ENCODE measurements at places on chromosomes 7 and 10.

- DNase-seq = no peak
Observed at GRCh38 chr10:122233857-122234348, 37.2 kb upstream of the BTBD16 start.

GRCh38 chr7:17968791-17969715 is 28.8 kb upstream of the SNX13 start:
- DNase-seq = no peak

DNA sequence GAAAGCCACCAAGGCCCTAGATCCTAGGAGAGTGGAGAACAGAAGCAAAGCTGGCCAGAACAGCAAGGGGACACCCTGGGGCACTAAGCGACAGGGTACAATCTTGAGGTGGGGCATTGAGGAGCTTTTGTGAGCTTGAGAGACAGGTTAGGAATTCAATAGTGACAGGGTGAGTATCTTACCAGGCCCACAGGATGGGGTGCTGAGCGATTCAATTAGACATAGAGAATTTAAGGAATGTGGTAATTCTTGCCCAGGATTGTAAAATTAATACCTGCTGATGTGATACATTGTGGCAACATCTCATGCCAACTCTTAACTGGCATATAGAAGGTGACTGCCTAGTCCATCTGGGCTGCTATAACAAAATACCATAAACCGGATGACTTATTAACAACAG is 14.0 kb downstream of the RBP3 start:
- no peak for DNase-seq

DNA sequence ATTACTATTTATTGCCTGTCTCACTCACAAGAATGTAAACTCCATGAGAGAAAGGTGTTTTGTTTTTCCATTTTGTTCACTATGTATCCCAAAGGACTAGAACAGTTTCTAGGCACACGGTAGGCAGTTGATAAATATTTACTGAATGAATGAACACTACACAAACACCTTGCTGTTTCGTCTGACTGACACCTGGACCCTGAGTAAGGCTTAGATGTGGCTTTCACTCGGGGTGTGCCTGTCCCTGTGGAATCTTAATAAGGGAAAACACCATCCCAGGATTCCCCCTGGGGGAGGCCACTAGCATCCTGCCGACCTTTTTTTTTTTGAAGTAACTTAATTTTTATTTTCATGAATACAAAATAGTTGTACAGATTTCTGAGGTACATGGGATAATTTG is 66.6 kb upstream of the STEAP1B start:
- DNase-seq = no peak

DNA sequence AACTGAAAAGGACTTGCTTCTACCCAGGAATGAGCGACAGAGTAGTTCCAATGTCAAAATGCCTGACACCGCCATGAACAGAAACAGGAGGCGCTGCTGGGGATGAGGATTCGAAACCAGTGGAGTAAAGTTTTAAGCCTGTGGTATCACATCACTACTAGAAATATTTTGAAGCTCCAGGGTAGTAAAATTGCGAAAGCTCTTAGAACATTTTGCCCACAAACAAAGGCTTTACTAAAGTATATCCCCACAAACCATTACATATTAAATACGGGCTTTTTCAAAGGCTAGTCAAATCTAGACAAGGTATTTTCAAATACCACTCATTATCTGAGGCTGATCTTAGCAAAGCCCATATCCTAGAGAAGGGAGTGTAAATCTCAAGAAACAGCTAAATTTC is 2.4 kb downstream of the PRDX3 start:
- DNase-seq = no peak

GRCh38 chr10:122864901-122865300 is 14.5 kb downstream of the FAM24B start:
- DNase-seq = no peak
